ENCODE measurements at places on chromosomes 2 and 18. TPM values are rescaled to one million over a fixed set of nuclear protein-coding genes. Genes with fewer than 3 reads are reported as not detected.

PPP1R1C gene
- polyA plus RNA-seq: 0.85 TPM

GRB14 gene
- 4.6 TPM for polyA plus RNA-seq

REG3G gene
- 0.56 TPM for polyA plus RNA-seq

FAM237A gene
- not detected for polyA plus RNA-seq

CYRIA gene
- 10.3 TPM for polyA plus RNA-seq

DSG4 gene
- not detected for polyA plus RNA-seq

FSIP2 gene
- not detected for polyA plus RNA-seq

CSRNP3 gene
- polyA plus RNA-seq: 0.11 TPM

PLCD4 gene
- 0.56 TPM for polyA plus RNA-seq
